ENCODE measurements at places on chromosomes 12 and 14. TPM values are rescaled to one million over a fixed set of nuclear protein-coding genes. Genes with fewer than 3 reads are reported as not detected.

GRCh38 chr14:68928770-68929550 lies 50.1 kb downstream of the ACTN1 start:
- DNase-seq: no peak

DNA sequence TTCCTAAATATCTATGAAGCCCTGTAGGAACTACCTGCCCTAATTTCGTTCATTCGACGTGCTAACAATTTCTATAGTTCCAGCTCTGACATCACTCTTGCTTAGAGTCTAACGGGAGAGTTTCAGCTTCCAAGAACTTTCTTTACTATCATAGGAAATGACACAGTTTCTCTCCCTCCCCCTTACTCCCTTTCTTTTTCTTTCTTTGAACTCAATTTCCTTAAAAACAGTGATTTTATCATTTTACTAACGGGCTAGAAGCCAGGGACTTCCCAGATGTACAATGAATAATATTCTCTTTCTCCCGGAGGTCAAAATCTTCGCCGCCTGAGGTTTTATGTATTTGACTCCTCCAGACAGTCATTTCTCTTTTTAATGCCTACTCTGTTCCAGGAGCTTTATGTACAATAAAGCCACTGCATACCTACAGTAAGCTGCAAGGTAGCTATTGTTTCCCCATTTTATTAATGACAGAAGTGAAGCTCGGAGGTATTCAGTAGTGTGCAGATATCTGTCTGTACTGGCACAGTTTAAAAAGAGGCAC lies 15.7 kb downstream of the SMCO2 start:
- no peak for DNase-seq

DNA sequence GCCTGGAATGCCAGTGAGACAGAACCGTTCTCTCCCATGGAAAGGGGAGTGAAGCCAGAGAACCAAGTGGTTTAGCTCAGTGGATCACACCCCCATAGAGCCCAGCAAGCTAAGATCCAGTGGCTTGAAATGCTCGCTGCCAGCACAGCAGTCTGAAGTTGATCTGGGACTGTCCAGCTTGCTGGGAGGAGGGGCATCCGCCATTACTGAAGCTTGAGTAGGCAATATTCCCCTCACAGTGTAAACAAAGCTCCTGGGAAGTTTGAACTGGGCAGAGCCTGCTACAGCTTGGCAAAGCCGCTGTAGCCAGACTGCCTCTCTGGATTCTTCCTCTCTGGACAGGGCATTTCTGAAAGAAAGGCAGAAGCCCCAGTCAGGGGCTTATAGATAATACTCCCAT lies 374.3 kb upstream of the DCN start:
- DNase-seq: no peak

GRCh38 chr12:125353871-125354270 lies 288.6 kb downstream of the AACS start:
- DNase-seq: no peak

- no peak for DNase-seq
These were observed 10.4 kb upstream of the RMST start for GRCh38 chr12:97452230-97452629.

- no peak for DNase-seq
These were observed 82.8 kb downstream of the BTG1 start for GRCh38 chr12:92062539-92063493.

GRCh38 chr14:54591461-54591860 lies 24.5 kb downstream of the SAMD4A start:
- no peak for DNase-seq

Gene ACVRL1
- total RNA-seq: 11.5 TPM

Gene MPHOSPH9
- 101 TPM for total RNA-seq

Gene NOVA1
- total RNA-seq: 58.3 TPM

All from occipital lobe (tissue), 3 donors.